ENCODE measurements at places on chromosomes 7 and 10. TPM values are rescaled to one million over a fixed set of nuclear protein-coding genes. Genes with fewer than 3 reads are reported as not detected.

Gene UCN3
- not detected for total RNA-seq

Gene SSC4D
- 3.6 TPM for total RNA-seq

Gene CPA2
- not detected for total RNA-seq

Gene FGFBP3
- total RNA-seq, result 0.16 TPM

Gene STAG3
- not detected for total RNA-seq

Gene CDC14C
- not detected for total RNA-seq

Gene FEZF1
- not detected for total RNA-seq

Gene CROT
- total RNA-seq, result 12.9 TPM

Gene CAV1
- total RNA-seq, result 582 TPM

Gene ZDHHC4
- 65.2 TPM for total RNA-seq

Gene NPFFR1
- total RNA-seq, result not detected

Gene SUN3
- not detected for total RNA-seq

Gene CCDC201
- total RNA-seq, result not detected

Gene RAB18
- 57.1 TPM for total RNA-seq

Gene PAXIP1
- 11.4 TPM for total RNA-seq

Gene GJC3
- total RNA-seq, result 0.95 TPM

Gene FOXP2
- 91.2 TPM for total RNA-seq

Gene BICC1
- total RNA-seq, result 17.3 TPM

Data from sigmoid colon (tissue), 7 donors.